ENCODE measurements at places on chromosomes 4 and X.

DNA sequence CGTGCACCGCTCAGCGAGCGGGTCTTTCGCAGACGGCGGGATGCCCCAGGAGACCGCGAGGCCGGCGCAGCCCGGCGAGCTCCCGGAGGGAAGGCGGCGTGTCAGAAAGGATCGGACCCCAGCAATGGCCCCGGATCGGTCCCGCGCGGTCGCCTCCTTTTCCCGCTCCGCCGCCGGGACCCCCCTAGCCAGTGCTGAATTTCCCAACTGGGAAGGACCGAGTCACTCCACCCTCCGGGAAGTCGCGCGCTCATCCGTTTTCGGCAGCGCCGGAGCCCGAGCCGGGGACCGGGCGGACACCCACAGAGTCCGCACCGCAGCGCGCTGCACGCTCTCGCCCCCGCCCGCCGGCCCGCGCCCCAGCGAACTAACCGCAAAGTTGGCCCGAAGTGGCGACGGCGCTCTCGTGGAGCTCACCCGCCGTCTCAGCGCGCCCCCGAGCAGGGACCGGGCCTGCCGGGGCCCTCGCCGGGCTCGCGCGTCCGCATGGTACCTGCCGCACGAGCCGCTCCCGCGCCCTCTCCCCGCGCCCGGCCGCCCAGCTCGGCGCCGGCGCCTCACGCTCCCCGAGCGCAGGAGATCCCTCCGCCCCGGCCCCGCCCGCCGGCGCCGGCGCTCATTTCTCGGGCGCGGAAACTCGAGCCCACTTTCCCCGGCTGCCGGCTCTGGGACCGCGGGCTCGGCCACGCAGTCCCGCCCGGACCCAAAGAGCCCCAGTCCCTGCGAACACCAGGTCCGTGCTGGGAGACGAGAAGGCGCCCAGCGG, at the start of gene FAT1:
TSS of gene FAT1 (minus strand) at position 565 of the 766 bp plus-strand sequence. CDS start 14,029 bp downstream, outside the sequence.
- DNase-seq = peak; percentile 65

DNA sequence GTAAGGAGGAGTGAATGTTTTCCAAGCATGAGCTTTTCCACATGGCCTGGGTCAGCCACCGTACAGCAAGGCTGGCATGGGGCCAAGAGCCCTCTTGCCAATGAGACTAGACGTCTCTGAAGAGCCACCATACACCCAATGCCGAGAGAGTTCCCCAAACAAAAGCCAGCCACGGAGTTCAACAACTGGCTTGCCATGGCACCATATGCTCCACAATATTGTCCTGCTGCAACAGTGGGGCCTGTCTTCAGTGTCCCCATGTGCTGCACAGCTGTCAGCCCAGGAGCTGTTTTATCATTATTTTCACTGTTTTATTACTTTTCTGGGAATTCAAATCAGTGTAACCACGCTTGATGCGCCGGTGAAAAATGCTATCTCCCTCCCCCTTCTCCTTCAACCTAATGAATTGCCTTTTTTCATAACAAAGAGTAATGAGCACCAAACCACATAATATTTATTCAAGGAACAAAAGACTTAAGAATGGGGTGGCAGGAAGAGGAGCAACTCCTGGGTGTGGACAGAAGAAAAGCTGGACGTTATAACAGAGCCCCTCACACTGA, 18.4 kb downstream of the MAML3 start:
- DNase-seq = no peak

DNA sequence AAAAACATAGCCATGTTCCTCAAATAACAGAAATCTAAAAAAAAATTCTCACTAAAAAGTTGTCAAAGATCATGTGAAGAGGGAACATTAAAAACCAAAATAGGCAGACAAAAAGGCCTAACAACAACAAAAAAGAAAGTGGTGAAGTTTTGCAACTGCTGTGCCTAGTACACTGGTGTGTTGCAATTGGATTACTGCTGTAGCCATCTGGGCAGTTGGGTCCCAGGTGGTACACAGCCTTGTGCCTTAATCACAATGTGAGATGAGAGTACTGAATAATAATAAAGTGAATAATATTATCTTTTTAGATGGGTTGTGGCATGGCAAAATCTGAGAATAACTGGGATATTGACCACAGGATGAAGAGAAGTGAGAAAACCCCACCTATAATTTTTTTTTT, 12.0 kb downstream of the C4orf54 start:
- DNase-seq = no peak

GRCh38 chr4:13504374-13504773, 20.2 kb upstream of the RAB28 start:
- DNase-seq = no peak

DNA sequence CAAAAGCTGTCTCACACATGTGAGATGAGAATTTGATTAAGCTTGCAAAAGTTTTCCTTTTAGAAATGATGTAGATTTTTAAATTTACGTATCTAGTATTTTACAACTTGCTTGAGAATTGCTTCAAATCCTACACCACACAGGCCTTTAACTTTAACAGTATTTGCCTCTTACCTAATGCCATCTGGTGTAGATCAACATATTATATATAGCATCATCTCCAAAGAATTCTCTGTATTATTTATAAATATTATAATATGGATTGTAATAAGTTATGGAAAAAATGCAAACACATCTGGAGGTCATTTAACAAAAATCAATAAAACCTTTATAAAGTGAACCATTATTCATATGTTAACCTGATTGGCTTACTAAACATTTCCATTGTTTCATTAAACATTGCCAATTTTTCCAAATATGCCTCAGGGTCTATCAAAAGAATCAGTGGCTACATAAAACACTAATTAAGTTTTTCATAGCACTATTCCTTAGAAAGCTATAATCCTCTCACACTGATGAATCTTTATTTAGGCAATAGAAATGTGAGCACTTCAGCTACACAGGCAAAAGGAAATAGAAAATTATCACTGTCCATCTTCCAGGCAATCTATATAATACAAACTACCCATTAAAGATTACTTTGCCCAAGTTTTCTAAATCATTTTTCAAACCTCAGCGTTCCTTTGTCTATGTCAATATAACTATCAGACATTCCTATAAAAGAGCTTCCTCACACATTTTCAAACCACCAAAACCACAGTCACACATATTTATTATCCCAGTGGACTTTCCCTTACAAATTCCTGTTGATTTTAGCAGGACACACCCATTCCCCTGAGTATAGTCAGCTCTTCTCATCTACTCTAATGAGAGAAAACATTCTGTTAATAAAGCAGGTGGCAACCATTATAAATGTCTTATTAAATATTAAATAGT, 83.5 kb upstream of the INTU start:
- no peak for DNase-seq

- peak; percentile 69 for DNase-seq
Observed at GRCh38 chrX:109830704-109831206, 97.7 kb upstream of the ACSL4 start.

DNA sequence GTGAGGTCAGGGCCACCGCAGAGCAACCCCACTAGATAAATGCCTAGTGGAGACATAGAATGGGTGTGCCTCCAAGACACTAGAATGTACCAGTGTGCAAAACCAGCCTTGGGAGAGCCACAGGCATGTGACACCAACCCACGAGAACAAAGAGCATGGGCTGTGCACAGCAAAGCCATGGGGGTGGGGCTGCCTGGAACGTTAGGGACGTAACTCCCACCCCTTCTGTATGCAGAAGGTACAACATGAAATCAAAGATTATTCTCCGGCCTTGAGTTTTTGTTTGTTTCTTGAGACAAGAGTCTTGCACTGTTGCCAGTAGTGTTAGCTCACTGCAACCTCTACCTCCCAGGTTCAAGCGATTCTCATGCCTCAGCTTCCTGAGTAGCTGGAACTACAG, 99.5 kb downstream of the MID1IP1 start:
- DNase-seq = no peak

DNA sequence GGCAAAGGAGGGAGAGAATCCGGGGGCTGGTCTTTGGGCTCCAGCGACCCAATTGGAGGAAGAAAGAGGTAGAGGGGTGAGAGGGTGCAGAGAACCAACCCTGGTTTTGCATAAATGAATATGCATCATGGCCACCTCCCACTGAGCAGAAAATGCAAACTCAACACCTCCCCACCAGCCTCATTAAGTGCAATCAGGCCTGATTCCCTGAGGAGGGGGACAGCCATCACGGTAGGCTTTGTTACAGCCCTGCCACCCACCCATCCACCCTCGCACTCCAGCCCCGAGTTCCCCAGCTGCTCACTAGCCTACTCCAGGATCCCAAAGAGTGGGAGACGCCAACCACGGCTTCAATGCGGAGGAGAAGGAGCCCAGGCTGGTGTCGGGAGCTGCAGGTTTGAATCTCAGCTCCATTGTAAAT, 48.3 kb upstream of the MAN2B2 start:
- no peak for DNase-seq

- DNase-seq = no peak
Observed at GRCh38 chr4:16136311-16136710, 52.5 kb upstream of the PROM1 start.

GRCh38 chrX:50097071-50097470, 103.7 kb downstream of the AKAP4 start:
- DNase-seq = no peak

- no peak for DNase-seq
Observed at GRCh38 chr4:15557786-15558550, 88.3 kb downstream of the CC2D2A start.

DNA sequence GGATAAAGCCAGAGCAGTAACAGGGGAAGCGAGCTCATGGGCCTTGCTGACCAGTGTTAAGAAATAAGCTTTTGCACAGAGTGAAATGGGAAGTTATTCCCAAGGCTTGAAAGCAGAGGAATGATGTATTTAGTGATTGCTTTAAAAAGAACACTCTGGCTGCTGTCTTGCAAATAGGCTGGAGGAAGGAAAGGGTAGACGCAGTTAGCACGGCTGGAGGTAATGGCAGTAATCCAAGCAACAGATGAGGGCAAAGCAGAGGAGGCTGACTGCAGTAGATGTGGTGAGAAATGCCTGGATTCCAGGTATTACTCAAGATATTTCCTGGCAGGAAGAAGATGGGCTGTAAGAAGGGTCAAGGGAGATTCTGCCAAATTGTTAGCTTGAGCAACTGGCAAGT, 1342.3 kb upstream of the AGA start:
- no peak for DNase-seq

- no peak for DNase-seq
Observed at GRCh38 chrX:109783701-109784079, 50.6 kb upstream of the ACSL4 start.

DNA sequence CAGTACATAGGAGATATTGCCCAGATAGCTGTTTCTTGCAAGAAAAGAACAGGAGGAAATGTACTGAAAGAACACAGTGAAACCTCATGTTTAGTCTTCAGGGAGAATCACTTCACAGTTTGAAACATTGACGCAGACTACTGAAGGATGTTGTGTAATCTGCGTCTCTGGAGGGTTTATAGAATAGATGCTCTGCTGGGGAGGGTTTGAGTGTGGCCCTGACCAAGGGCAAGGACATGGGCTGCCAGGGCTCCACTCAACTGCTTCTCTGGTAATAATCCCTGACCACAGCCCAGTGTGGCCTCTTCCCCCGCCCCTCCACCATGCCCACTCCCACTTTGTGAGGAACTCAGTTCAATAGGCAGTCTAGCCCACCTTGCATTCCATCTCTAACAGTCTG, 15.8 kb upstream of the ACE2 start:
- DNase-seq = no peak

GRCh38 chr4:130110189-130110588, 1014.2 kb downstream of the C4orf33 start:
- no peak for DNase-seq

GRCh38 chr4:144090744-144091143, 49.8 kb downstream of the GYPA start:
- DNase-seq = no peak

DNA sequence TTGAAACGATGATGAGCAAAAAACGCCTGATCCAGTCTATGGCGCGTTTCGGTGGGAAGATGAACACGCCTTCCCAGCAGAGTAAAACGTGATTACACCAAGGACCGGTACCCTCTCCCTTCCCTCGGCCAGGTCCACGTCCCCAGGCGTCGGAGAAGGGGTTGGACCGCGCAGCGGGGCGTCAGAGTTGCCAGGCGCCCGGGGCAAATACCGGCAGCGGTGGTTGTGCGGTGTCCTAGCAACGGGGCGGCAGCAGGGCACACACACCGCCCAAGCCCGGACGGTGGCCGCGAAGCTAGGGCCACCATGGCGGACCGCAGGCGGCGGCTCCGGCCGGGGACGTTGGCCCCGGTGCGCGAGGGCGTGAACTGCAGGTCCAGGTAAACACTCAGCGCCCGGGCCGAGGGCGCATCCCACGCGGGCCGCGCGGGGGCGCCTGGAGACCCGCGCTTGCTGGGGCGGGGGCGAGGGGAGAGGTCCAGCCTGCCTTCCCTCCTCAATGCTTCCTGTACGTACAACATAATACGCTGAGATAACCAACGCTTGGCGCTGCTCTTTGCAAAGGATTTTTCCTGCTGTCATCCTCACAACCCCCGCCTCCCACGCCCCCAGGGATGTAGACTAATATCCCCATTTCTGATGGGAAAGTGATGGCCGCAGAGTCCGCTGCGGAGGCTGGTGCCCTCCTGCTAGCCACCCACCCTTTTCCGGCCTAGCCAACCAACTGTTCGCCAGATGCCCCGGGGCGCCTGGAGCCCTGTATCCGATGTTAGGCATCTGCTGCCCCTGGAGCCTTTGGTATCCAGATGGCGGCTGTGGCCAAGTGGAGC, at the start of gene FAM47E:
TSS of gene FAM47E (plus strand) at position 281 of the 830 bp plus-strand sequence. CDS start at position 307, 26 bp downstream.
- peak; percentile 25 for DNase-seq

- DNase-seq = no peak
Observed at GRCh38 chr4:43136752-43137151, 244.2 kb downstream of the GRXCR1 start.

DNA sequence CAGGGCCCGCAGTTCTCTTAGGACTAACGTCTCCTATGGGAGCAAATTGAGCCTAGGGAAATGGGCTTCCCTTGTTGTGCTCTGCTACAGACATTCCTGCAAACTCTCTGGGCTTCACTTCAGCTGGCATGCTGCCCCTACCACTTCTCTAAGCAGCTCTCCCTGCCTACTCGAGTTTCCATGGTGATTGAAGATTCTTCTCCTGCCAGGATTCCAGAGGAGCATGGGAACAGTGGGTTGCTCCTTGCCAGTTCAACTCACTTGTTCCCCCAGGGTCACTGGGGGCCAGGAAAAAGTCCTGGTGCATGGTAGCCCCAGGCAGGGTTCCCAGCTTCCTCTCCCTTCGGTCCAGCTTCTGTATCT, 21.1 kb upstream of the WDR17 start:
- no peak for DNase-seq

GRCh38 chr4:43564107-43564506, 671.6 kb downstream of the GRXCR1 start:
- DNase-seq = no peak

DNA sequence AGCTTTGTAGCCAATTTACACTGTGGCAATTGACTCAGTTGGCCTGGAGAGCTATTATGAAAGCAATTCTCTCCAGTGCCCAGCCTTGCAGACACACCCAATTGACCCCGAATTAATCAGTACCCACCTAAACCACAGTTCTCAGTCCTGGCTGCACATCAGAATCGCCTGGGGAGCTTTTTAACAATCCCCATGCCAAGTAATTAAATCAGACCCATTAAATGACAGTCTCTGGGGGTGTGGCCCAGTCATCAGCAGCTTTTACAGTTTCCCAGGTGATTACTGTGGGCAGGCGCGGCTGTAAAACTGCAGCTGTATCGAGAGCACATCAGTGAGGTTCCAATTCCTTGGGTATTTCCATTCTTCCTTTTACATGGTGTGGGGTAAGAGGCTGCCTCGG, 460.9 kb upstream of the FAT1 start:
- no peak for DNase-seq

- DNase-seq = no peak
Observed at GRCh38 chrX:18149454-18149853, 71.2 kb downstream of the BEND2 start.
